T-helper 2 cell (primary cell): ENCODE measurements at places on chromosomes 12 and 14.

- DNase-seq = no peak
Observed at GRCh38 chr12:11778713-11779685, 129.5 kb downstream of the ETV6 start.

GRCh38 chr14:99143793-99144192 is 128.2 kb downstream of the BCL11B start:
- DNase-seq = no peak

DNA sequence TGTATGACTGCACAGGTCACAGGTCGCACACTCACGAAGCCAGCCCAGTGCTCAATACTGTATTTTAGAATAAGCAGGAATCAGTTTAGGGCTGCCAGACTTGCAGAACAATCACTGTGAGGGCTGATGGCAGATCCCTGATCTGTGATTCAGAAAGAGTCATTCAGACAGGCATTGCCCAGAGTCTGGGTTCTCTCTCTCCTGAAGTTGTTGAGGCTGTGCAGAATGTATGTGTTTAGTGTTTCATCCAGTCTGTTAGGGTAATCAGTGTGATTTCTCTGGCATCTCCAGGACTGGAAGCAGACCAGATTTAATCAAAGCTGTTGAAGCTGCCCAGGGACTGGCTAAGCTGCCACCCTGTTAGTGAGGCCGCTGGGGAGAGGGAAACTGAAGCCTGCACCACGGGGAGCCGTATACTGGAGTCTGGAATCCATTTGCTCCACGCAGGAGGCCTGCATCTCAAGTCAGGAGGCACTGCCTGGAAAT is 69.3 kb downstream of the ETV6 start:
- no peak for DNase-seq

GRCh38 chr12:127081058-127081457 is 1185.9 kb upstream of the TMEM132C start:
- no peak for DNase-seq

DNA sequence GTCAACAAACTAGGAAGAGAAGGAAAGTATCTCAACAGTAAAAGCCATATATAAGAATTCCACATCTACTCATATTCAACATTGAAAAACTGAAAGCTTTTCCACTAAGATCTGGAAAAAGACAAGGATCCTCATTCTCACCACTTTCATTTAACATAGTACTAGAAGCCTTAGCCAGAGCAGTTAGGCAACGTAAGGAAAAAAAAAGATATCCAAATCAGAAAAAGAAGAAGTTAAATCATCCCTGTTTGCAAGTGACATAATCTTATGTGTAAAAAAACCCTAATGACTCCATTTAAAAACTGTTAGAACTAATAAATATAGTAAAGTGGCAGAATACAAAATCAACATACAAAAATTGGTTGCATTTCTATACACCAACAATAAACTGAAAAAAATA is 426.2 kb downstream of the BCAT1 start:
- no peak for DNase-seq
